Muscle of leg (tissue), 16 donors: ENCODE measurements at places on chromosomes 11 and 22. TPM values are rescaled to one million over a fixed set of nuclear protein-coding genes. Genes with fewer than 3 reads are reported as not detected.

The UNC93B1 gene
- 5.0 TPM for total RNA-seq

GRCh38 chr22:20750461-20751184 is 23.3 kb upstream of the SERPIND1 start:
- peaks cover 53% of the 10 kb centered on the region for H3K36me3 ChIP-seq
- peak; percentile 78 for DNase-seq
- H3K4me1 ChIP-seq, result peaks cover 29% of the 10 kb centered on the region
- H3K4me3 ChIP-seq, result no peak overlapping the region
- no peaks in the 10 kb centered on the region for H3K27me3 ChIP-seq
- peak overlapping the region; percentile 42 for H3K27ac ChIP-seq

GRCh38 chr11:18706330-18707243 is 8.0 kb downstream of the TMEM86A start:
- H3K27ac ChIP-seq, result peak overlapping the region; percentile 32
- peak overlapping the region; percentile 40 for H3K4me3 ChIP-seq
- H3K4me1 ChIP-seq, result peaks cover 17% of the 10 kb centered on the region
- peaks cover 2% of the 10 kb centered on the region for H3K36me3 ChIP-seq
- DNase-seq, result peak; percentile 88

DNA sequence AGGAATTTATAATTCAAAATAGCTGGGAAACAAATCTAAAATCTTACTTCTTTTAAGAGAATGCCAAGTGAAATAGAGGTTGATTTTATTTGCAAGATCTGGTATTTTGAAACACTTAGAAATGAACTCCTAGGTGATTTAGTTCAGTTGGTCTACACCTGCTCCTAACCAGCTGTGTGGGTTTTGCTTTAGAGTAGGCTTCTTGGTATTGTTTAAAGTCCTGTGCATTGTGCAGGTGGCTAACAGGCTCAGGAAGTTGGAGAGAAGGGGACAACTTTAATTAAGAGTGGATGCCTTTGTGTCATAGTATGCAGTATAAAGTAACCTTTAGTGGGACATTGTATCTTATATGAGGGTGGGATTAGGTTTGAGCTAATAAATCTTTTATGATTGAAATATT is 4.1 kb upstream of the RAG2 start:
- no peaks in the 10 kb centered on the region for H3K36me3 ChIP-seq
- no peak for DNase-seq
- H3K27me3 ChIP-seq, result no peaks in the 10 kb centered on the region
- H3K4me3 ChIP-seq, result no peak overlapping the region
- no peak overlapping the region for H3K27ac ChIP-seq

DNA sequence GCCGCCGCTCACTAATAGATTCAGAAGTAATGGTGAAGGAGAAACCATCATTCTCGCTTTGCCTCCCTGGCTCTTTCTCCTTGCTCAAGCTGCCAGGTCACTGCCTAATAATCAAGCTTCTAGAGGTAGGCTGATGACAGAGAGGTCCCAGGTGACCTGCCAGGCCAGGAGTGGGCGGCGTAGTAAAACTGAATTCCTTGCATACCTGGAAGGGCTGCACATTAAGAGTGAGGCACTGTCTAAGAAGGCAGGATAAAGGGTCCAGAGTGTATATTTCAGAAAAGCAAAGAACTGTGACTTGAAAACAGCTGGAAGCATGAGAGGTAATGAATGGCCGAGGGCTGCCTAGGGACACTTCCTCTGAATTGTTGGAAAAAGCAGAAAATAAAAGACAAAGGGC is 4.1 kb downstream of the SYT13 start:
- H3K36me3 ChIP-seq, result no peaks in the 10 kb centered on the region
- H3K4me3 ChIP-seq, result no peak overlapping the region
- DNase-seq, result no peak
- H3K4me1 ChIP-seq, result peaks cover 11% of the 10 kb centered on the region

DNA sequence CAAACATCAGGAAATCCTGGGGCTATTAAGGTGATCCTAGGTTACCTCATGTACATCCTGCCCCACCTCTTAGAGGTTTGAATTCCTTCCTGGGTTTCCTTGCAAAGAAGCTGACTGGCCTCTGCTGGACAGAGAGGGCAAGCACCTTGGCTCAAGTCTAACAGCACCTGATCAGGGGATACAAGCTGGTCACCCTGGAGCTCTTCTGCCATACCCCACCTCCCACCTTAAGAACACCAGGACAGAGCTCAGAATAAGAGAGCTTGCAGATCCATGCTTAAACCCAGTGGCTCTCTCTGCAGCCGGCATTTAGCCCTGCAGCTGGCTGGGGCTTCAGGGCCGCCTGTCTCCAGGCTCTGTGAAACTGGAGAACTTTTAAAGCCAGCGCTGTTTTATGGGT is 386.6 kb upstream of the NARS2 start:
- no peak for DNase-seq
- no peaks in the 10 kb centered on the region for H3K36me3 ChIP-seq
- no peak overlapping the region for H3K4me3 ChIP-seq
- H3K4me1 ChIP-seq, result peaks cover 14% of the 10 kb centered on the region
- no peak overlapping the region for H3K27ac ChIP-seq

GRCh38 chr11:130825983-130826382 is 90.3 kb downstream of the SNX19 start:
- H3K27me3 ChIP-seq, result no peaks in the 10 kb centered on the region
- H3K4me3 ChIP-seq, result no peak overlapping the region
- peaks cover 62% of the 10 kb centered on the region for H3K4me1 ChIP-seq
- DNase-seq, result peak; percentile 85
- H3K36me3 ChIP-seq, result no peaks in the 10 kb centered on the region

- H3K4me1 ChIP-seq, result no peaks in the 10 kb centered on the region
- no peak overlapping the region for H3K4me3 ChIP-seq
These were observed 211.3 kb downstream of the MYO18B start for GRCh38 chr22:25953276-25953675.

- H3K27ac ChIP-seq, result peak overlapping the region; percentile 59
- H3K4me3 ChIP-seq, result no peak overlapping the region
- DNase-seq, result peak; percentile 82
These were observed 14.9 kb upstream of the TSKU start for GRCh38 chr11:76768088-76768908.
